Activated CD4-positive, alpha-beta T cell treated with anti-CD3 and anti-CD28 coated beads, Interleukin-2, amount 50 U/mL, for 24 hours (primary cell): ENCODE measurements at places on chromosomes 2 and 18.

DNA sequence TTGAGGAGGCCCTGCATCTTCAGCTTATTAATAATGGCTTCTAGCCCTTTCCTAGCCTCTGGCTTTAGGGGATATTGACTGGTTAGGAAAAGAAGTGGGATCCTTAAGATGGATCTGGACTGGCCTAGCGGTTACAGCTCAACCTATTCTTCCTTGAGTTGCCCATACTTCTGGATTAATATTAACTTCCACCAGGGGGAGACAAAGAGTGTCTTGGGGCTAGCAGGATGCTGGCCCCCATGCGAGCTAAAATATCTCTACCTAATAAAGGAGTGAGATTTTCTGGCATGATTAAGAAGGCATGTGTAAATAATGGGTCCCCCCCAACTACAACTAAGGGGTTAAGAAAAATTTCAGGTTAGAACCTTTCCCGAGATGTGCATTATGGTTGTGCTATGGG, 23.2 kb upstream of the PLA2R1 start:
- no peak for DNase-seq

DNA sequence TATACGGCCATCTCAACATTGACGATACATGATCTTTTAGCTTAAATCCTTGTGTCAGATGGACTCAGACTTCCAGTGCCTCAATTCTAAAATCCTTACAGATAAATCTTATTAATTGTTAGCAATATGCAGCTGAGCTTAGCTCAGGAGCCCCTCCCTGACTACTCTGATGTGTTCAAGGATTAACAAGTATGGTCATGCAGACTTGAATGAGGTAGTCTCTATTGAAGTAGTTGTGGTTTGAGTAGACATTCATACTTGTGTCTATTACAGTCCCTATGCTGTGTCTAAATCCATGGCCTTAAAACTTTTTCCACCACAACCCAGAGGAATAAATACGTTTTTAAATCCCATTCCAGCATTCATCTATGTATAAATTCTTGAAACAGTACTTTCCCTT, 119.5 kb downstream of the NUP35 start:
- DNase-seq, result no peak

GRCh38 chr2:176111846-176112374, 4.7 kb upstream of the HOXD10 start:
- DNase-seq, result no peak

DNA sequence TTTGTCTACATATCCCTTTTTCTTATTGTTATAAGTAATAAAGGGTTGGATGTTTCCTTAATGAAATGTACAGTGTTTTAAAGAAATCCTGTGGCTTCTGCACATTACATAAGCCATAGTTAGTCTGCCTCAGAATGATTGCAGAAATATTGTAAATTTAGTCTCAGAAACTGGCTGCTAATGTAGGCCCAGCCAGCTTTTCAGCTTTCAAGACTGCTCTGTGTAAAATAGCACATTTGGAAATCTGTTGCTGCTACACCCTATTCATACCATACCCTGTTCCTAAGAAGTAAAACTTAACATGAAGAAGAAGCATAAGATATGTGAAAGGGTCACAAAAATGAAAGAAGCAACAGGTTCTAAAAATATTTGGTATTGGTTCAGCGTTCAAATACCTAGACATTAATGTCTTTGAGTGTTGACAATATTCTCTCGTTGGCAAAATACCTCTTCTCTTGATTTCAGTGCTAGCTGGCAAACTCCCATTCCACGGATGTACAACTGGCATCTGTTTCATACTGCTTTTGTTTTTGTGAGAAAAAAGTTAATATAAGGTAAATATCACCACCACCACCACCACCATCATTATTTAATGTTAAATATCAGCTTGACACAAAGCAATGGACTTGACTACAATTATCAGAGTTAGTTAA, 19.2 kb upstream of the NCKAP1 start:
- DNase-seq, result no peak

DNA sequence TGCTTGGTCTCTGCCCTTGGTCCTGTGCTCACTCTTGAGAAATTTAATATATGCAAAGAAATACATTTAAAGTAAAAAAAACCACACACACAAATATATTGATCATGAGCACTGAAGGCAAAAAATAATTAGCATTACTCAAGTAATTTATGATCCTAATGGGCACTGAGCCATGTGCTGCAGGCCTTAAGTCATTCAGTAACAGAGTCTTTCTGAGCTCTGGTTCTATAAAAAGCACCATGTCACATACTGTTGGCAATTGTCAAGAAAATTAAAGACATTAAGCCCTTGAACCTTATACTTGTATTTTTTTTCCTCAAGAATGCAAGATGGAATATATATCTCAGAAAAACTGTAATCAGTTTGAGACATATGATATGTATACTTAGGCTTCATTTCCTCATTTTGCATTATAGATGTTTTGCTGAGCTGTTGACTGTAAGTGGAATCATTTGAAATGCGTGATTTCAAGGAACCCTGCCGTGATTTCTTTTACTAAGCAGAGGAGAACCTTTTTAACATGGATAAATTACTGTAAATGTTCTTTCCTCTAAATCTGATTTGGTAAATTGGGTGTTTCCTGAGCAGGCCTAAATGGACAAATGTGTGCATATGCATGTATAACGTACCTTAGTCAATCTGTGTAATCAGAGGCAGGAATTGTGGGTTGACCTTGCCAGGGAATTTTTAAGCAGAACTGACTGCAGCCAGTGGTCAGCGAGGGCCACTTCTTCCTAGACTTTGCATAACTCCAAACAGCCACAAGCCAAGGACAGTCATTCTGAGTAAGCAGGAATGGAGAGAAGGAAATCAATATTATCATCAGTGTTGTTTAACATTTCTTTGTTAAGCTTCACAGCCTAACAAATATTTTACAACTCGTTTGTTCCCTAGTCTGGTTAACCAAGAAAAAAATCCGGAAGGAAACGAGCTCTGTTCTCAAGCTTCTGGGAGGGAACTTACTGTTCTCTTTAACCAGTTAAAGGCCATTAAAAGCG, 191.5 kb upstream of the ATP5MC3 start:
- DNase-seq, result no peak

DNA sequence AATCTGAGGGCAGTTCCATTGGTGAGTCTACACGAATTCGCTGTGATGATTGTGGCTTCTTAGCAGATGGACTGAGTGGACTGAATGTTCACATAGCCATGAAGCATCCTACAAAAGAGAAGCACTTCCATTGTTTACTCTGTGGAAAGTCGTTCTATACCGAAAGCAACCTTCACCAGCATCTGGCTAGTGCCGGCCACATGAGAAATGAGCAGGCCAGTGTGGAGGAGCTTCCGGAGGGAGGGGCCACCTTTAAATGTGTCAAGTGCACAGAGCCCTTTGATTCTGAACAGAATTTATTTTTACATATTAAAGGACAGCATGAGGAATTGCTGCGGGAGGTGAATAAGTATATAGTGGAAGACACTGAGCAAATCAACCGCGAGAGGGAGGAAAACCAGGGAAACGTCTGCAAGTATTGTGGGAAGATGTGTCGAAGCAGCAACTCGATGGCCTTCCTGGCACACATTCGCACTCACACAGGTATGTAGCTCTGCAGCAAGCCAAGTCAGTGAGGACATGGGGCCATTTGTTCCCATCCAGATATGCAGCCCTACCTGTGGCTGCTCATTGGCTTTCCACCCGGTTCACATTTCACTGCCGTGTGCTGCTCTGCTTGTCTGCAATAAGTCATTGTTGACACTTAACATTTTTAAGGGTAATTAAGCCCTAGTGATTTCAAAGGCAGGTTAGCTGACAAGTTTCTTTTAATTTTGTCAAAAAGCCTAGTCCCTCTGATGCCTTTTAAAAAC, 37.7 kb downstream of the ZNF407 start:
- DNase-seq, result no peak

- no peak for DNase-seq
Measured at GRCh38 chr2:70523996-70524965, 29.3 kb downstream of the TGFA start.

GRCh38 chr18:56245866-56246580, 392.4 kb downstream of the TXNL1 start:
- no peak for DNase-seq
